ENCODE measurements at places on chromosomes 1 and 21. TPM values are rescaled to one million over a fixed set of nuclear protein-coding genes. Genes with fewer than 3 reads are reported as not detected.

AGT gene
- total RNA-seq: not detected

LRRC8C gene
- 40.6 TPM for total RNA-seq

RGS21 gene
- not detected for total RNA-seq

OLFML2B gene
- 0.51 TPM for total RNA-seq

LEFTY1 gene
- not detected for total RNA-seq

PDPN gene
- total RNA-seq: not detected
